Stimulated activated CD8-positive, alpha-beta memory T cell treated with anti-CD3 and anti-CD28 coated beads, Interleukin-4, amount 100 ng/mL, for 4 hours (primary cell): ENCODE measurements at places on chromosomes 1 and 21.
A peak's percentile ranks its signal among the peaks of the same experiment; 100 is the strongest.

DNA sequence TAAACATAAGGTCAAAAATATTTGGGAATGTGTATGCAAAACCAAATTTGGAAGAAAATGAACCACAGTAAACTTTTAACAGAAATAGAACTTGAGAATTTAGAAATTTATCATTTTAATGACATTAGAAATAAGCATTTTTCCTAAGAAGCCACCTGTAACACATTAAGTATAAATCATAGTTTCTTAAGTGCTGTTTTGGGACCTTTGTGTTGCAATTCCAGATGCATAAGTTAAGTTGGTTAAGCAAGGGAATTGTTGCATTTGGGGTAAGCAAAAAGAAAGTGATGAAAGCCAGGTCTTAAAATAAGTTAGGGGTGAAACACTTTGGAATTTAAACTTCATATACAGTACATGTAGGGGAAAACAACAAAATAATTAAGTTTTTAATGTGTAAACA is 49.8 kb downstream of the CDKN2C start:
- no peak for DNase-seq

GRCh38 chr1:241825581-241825980 is 22.4 kb upstream of the EXO1 start:
- DNase-seq, result no peak

- DNase-seq, result no peak
These were observed 81.1 kb downstream of the OLFM3 start for GRCh38 chr1:101915597-101915996.

- no peak for DNase-seq
These were observed 2.8 kb downstream of the DOP1B start for GRCh38 chr21:36159356-36159921.

- DNase-seq, result no peak
These were observed 156.5 kb downstream of the HLX start for GRCh38 chr1:221035662-221036153.

- DNase-seq, result no peak
These were observed 19.7 kb upstream of the DYNLT5 start for GRCh38 chr1:66732407-66733166.

DNA sequence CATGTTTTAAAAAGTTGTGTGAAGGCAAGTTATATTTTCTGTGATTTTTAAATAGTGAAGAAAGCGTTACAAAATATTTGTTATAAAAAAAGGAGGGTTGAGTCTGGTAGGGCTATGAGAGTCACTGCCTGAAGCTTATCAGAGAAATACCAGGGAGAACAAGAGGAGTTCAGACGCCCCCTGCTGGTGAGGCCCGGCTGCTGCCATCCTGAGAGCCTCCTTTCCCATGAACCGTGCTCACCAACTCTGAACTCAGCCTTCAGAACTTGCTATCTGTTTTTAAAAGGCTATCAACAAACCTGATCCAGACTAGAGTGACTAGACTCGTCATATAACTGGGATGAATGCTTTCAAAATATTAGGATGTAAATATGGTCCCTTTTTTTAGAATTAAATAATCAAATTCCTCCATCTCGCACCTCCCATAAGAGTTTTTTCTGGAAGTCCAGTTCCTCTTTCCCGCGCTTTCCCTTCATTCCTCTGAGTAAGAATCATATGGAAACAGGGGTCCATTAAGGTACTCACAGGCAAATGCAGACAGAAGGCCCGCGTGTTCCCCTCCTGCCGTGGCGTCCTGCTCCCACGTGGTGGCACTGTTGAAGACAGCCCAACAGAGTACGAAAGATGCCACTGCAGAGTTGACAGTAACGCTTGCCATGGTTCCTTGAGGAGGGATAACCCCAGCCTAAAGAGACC is 26.2 kb upstream of the SPATA6 start:
- DNase-seq, result peak; percentile 46
